ENCODE measurements at places on chromosomes 7 and 10.

- no peak for DNase-seq
Measured at GRCh38 chr7:22338411-22338810, 18.5 kb downstream of the RAPGEF5 start.

DNA sequence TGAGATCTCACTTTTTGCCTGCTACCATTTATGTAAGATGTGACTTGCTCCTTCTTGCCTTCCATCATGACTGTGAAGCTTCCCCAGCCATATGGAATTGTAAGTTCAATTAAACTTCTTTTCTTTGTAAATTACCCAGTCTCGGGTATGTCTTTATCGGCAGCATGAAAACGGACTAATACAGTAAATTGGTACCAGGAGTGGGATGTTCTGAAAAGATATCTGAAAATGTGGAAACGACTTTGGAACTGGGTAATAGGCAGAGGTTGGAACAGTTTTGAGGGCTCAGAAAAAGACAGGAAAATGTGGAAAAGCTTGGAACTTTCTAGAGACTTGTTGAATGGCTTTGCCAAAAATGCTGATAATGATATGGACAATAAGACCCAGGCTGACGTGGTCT, 10.6 kb upstream of the GARIN1A start:
- DNase-seq: no peak

GRCh38 chr7:82669141-82669540, 225.6 kb upstream of the CACNA2D1 start:
- no peak for DNase-seq

DNA sequence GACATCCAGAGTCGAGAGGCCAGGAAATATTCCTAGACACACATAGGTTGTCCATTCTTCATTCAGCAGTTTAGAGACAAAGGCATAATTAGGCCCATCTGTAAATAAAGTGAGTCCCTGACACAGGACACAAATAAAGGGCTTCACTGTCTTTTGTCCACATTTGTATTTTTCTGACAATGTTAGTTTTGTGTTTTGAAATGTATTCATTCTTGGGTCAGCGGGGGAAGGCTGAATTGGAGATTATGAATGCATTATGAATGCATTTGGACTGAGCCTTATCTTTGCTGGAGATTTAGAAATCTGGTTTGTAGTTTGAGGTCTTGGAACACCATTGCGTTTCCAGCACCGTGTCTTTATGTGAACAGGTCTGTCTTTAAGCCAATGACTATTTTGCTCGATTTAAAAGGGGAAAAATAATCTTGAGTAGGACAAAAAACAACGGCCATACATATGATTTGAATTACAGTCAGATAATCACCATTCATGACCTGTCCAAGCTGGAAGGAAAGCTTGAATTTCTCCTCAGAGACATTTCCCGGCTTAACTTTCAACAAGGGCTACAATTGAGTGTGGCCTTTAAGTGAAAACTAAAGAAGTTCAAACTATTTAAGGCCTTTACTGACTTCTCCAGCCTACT, 334.8 kb downstream of the WDR11 start:
- no peak for DNase-seq

DNA sequence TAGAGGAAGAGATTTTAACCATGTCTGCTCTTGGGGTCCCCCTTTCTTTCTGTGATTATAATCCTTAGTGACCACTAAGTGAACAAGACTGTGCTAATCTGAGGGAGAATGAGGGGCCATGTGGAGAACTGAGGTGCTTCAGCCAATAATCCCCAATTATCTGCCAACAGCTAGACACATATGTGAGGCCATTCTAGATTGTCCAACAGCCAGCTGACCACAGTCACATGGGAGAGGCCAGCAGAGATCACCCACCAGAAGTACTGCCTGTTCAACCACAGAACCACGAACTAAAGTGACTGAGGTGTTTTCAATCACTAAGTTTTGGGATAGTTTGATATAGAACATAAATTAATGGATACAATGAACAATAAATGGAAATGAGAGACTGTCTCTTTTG, 74.3 kb downstream of the SEMA3E start:
- DNase-seq: no peak

DNA sequence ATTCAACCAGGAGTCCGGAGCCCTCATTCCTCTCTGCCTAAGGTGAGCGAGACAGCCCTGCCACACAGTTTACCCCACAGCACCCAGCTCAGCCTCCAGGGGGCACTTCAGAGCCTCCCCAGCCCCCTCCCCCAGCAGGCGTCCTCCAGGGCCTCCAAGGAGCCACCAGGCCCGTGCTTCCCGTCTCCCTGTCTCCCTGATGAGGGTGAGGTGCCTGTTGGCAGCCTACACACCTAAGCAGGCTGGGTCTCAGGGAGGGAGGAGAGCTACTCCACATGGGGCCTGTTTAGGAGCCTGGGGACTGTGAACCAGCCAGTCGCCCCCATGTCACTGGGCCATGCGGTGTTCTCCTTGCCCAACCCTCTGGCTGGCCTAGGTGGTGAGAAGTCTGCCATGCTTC, 28.9 kb upstream of the TRIM8 start:
- no peak for DNase-seq

DNA sequence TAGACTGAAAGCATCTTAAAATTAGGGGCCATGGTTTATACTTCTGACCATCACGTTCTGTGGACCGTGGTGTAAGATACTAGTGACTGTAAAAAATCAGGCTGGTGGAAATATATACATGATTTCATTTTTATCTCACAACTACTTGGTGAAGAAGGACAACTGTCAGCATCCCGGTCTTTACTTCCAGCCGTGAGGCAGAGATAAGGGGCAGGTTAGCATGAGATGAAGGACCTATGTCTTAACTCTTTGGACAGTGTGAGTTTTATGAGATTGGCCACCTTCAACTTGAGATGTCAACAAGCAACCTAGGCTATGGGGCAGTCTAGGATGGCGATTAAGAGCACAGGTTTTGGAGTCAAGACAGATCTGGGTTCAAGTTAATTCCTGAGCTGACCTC, 37.5 kb upstream of the FAM171A1 start:
- no peak for DNase-seq

- no peak for DNase-seq
Measured at GRCh38 chr10:1526436-1527055, 210.8 kb downstream of the ADARB2 start.
